ENCODE measurements at places on chromosomes 1 and 21.

GRCh38 chr1:13950637-13951036 lies 250.6 kb downstream of the PRDM2 start:
- no peak for DNase-seq

GRCh38 chr1:46719689-46720088 lies 775 bp upstream of the EFCAB14 start:
- no peak for DNase-seq

DNA sequence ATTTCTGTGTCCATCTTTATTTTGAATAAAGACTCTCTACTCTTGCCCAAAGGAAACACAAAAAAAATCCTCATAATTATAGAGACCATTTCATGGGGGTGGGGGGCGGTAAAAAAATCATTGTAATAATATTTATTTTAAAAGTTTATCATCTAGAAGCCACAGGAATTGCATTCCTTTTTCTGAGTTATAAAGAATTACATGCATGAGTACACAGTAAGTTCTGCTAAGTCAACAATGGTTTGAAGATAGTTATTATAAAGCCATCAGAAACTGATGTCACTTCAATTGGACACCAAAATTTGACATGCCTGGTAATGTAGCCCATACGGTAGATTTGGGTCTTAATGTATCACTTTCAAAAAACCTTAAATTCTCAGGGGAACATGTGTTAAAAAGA lies 478.1 kb upstream of the NR5A2 start:
- no peak for DNase-seq

DNA sequence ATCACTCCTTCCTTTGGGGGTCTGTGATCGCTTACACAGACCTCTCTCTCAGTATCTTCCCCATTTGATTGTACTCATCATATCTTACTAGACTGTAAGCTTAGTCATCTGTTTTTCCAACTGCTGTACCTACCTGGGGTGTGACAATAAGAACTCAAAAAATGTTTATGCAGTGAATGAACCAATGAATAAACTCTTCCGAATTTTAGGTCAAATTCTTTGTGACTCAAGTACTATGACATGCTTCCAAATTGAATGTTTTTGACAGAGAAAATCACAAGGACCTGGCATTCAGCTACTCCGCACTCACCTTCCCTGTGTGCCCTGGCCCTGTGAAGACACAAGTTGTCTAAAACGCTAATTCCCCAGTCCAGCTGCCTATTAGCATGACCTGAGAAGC lies 42.1 kb downstream of the TMCO4 start:
- DNase-seq, result no peak

- DNase-seq, result no peak
Observed at GRCh38 chr1:234619071-234619480, 9.1 kb upstream of the IRF2BP2 start.

DNA sequence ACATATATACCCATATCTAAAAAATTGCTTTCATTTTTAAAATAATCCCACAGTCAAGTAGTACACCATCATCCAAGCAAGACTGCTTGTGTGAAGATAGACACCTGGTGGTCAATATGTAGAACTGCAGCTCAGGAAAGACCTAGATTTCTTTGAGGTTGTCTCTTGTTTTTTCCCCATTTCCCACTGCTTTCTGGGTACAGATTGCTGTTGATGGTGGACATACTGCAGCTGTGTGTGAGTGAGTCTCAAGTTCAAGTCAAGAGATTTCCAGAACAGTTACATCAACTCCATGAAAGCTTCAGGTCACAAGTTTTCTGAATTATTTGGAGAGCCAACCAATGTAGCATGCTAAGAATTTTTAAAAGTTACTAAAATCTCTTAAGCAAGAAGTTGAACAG lies 306.4 kb downstream of the DUSP10 start:
- DNase-seq, result no peak

DNA sequence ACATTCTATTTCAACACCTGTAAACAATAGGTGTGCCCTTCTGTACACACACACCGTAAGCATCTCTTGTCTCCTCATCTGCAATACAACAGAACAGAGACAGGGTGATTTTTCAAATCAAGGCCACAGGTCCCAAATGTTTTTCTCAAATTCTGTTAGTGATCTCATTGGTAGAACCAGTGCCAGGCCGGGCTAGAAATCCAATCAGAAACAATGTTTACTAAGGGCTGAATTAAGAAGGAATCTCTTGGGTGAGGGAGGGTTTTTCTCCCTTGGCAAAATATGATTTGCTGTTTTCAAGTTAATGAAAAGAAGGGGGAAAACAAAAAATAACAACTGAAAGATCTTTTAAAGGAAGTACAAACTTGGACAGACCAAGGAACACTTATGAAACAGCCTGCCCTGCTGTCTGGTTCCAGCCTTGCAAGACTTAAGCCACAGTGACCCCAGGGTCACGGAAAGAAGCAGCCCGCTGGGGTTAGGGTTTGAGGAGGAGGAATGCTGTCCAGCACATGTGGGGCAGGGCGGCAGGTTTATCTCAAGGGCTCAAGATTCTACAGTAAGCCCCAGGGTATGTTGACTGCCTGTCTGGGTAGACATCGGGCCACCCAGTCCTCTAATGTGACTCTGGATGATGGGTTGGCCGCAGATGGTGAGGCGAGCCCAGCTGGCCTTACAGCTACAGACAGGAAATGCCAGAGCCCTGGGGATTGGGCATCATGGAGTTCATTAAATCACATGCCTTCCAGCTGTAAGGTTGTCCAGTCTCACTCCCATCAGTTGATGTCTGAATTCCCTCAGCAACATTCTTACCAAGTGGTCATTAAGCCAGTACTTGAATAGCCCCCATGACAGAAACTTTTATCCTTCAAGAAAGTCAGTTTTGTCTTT lies 73.3 kb upstream of the SLC44A3 start:
- DNase-seq, result no peak

- DNase-seq, result no peak
Observed at GRCh38 chr1:20298626-20299025, 8.0 kb downstream of the VWA5B1 start.

DNA sequence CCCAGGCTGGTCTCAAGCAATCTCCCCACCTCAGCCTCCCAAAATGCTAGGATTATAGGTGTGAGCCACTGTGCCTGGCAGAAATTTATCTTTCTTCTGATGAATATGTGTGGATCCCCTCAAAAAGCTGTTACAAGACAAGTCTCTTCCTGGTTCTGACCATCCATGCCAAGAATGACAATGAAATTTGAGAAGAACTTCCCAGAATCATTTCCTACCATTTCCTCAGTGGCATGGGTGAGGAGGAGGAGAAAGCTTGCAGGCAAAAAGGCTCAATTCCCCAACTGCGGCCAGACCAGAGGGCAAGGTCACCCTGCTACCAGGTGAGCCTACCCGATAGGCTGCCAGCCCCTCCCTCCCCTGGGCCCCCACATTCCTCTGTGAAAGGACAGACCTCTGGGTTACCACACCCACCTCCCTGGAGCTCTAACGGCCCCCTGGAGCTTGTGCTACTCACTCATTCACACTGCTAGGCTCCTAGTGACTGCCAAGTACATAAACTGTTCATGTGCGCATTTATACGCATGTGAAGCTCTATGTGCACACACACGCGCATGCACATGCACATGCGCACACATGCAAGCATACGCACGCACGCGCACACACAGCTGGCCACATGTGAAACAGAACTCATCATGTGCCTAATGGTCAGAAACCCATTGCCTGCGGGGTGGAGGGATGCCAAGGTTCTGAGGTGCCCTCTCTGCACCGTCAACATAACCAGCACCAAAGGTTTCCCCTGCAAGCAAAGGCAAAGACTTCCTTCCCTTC lies 17.0 kb downstream of the MRAP start:
- no peak for DNase-seq

DNA sequence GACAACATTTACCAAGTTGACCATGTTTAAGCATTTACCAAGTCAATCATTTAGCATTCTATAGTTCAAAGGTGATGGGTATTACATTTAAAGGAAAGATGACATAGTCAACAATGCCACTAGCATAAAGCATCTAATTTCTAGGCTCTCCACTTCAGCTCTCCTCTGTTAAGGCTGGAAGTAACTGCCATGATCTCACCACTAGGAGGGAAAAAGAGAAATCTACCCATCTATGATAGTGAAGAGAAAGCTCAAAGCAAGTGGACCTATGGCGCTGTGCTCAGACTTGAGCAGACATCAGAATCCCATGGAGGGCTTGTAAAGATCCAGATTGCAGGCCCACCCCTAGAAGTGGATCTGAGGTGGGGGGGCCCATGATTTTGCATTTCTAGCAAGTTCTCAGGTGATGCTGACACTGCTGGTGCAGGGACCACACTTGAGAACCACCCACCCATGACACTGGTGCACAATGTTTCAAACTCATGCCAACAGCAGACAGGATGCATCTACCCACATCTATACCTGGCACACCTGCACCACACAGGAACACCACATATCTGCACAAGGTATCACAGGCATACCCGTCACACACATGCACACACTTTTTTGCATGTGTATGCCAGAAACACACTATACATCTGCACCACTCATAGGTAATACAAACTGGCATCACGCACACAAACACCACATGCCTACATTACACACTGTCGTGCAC lies 392.9 kb upstream of the RUNX1 start:
- no peak for DNase-seq

DNA sequence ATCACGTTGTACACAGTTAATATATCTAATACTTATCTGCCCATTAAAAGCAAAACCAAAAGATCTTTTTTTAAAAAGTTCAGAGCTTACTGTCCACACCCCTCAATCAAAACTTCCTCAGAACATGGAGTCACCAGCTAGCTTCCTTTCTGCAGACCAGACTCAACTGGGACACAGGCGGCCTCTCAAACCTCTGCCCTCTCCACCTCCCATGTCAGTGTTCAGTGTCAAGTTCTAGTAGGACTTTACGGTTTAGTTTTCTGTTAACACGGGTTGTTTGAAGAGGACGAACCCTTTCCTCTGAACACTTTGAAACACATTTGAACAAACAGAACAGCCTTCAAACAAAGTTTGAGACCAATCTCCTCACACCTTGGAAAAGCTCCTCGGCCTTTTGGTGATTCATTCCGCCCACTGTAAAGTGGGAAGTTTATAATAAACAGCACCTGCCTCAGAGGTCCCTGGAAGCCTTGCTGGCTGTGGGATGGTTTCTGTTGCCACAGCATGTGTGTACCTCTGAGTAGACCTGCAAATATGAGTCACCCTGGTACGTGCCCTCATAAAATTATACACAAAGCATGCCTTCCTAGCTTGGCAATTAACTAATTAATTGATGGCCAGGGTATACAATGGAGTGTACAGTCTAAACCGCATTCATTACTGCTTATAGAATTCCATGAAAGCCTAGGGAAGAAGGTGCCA lies 48.4 kb upstream of the SIPA1L2 start:
- no peak for DNase-seq
